ENCODE measurements at places on chromosomes 7 and 10.
A peak's percentile ranks its signal among the peaks of the same experiment; 100 is the strongest.

GRCh38 chr7:143258831-143259230, 4.4 kb upstream of the GSTK1 start:
- peak; percentile 45 for DNase-seq

GRCh38 chr7:71659622-71660021, 527.7 kb downstream of the GALNT17 start:
- no peak for DNase-seq

- no peak for DNase-seq
Measured at GRCh38 chr7:22441157-22441556, 58.8 kb downstream of the STEAP1B start.

DNA sequence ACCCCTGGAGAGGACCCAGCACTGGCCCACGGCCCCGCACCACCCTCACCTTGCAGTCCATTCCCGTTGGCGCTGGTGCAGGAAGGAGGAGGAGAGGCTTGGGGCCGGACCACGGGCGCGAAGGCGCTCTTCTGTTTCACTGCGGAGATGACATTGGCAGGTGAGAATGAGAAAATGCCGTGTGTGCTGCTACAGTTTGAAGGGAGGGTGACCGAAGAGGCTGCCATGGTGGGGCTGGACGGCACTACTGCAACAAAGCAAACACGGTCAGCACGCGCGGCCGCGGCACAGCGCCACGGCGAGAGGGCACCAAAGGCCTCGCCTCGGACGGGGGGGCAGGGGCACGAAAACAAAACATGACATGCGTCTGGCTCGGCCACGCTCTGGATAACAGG, 123.9 kb downstream of the EBF3 start:
- no peak for DNase-seq

DNA sequence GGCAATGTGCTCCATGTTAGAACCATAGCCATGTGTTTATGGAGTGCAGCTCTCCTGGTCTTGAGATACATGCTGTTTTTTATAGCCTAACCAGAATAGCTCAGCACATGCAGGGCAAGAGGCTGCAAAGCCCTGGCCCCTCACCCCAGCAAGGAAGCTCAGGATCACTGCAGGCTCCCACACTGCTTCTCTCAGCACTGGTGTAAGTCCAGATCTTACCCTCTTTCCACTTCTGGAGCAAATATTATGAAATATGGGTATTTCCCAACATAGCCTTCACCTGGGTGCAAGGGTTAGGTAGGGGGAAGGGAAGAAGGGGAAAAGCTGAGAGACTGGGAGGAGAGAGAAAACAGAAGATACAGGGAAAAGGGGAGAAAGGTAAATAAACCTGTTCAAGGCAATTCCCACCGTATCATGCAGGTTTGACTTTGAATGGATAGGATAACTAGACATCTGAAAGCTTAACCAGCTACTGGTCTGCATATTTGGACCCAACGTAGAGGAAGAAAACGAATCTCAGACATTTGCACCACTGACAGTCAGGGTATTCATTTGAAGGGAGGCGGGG, 19.7 kb downstream of the SKIDA1 start:
- DNase-seq, result no peak

DNA sequence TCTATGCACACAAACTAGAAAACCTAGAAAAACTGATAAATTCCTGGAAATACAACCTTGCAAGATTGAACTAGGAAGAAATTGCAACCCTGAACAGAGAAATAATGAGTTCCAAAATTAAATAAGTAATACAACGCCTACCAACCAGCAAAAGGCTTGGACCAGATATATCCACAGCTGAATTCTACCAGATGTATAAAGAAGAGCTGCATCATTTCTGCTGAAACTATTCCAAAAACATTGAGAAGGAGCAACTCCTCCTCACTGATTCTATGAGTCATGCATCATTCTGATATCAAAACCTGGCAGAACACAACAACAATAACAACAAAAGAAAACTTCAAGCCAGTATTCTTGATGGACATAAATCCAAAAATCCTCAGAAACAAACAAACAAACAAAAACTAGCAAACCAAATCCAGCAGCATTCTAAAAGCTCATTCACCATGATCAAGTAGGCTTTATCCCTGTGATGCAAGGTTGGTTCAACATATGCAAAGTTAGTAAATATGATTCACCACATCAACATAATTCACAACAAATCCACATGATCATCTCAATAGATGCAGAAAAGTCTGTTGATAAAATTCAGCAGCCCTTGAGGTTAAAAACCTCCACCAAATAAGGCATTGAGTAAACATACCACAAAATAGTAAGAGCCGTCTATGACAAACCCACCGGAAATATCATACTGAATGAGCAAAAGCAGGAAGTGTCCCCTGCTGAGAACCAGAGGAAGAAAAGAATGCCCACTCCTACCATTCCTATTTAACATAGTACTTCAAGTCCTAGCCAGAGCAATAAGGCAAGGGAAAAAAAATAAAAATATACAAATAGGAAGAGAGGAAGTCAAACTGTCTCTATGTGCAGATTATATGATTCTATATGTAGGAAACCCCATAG, 98.2 kb downstream of the PCDH15 start:
- DNase-seq, result no peak

DNA sequence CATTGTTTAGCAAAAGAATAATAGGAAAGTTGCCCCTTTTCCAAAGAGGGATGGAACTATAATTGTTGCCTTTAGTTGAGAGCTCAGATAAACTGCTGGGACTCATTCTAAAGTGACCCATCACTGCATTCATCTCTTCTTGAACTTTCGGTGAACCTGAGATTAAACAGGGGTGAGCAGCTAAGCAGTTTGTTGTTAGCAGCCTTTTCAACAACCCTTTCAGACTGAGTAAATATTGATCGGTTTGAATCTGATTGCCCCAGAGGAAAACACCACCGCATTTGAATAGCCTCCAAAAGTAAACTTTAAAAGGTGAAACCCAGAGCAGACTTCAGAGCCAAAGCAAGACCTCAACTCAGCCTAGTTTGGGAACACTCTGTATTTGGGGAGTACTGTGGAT, 4.7 kb downstream of the HOXA1 start:
- no peak for DNase-seq

- DNase-seq, result no peak
Measured at GRCh38 chr10:31822150-31822549, 106.5 kb downstream of the ARHGAP12 start.

DNA sequence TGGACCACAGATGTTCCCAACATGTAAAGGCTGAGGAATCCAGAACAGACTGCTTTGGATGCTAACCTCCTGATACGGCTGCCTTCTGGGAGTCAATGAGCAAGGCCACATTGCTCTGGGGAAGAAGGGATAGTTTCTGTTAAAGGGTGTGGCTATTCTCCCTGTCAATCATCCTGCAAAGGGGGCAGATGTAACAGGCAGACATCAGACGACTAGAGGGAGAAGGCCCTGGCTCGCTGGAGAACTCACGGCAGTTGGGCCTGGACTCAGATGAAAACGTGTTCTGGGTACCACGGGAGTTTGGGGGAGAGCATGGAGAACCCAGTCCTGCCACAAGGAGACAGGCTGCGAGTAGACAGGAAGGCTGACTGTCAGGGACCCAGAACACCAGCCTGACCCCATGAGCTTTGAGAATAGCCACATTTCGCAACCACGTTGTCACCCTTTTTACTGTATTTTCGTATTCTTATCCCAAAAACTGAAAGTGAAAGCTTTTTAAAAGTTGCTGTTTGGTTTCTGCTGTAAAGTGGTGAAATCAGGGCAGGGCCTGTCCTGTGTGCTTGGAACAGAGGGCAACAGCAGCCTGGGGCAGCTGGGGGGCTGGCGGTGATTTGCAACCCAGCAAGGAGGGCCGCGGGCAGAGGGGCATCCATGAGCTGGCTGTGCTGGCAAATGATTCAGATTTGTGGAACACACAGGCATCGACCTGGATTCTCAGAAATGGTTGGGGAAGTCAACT, 95.3 kb downstream of the MYOF start:
- peak; percentile 26 for DNase-seq

DNA sequence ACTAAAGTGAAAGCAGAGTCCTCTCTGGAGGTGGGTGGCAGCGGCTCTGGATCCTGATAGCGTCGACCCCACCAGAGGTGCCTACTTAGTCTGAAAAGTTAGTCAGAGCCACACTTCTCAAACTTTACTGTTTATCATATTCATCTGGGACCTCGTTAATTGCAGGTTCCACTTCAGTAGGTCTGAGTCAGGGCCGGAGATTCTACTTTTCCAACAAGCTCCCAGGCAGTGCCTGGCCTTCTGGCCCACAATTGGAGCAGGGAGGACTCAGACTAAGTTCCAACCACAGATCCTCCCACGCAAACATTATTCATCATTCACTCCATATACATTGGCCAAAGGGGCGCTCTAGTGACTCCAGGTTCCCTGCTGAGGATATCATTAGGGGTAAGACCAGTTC, 78.1 kb downstream of the VSTM4 start:
- DNase-seq, result no peak

DNA sequence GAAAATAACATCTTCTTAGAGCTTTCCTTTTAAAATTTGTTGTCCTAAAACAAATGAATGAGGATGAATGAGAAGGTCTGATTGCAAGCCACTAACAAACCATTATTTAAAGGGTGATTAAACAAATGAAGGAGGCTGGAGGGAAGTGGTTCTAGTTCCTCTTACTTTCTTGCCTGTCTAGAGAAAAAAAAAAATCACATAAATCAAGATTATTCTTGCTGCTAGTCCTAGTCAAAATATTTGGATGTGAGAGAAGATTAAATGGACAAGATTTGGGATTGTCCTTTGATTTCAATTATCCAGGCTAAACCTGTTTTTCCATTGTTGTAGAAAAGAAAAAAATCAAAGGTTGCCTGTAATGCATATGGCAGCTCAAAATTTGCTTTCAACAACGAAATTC, 3.3 kb downstream of the SKAP2 start:
- DNase-seq, result no peak

DNA sequence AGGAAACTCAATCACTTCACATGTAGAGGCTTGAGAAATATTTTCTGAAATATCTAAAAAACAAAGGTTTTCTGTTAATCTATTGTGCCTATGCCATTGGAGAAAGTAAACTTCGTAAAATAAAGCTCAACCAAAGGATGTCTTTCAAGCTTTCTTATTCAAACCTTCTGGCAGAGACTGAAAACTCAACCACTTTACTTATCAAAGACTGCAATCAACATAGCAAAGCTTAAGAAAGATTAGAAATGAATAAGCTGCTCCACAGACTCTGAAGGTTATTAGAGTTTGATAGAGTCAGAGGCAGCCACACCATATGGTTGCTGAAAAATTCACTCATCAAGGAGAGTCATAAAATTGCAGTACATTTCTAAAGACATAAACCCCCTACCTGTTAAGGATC, 245.8 kb upstream of the MEOX2 start:
- no peak for DNase-seq

All from activated CD8-positive, alpha-beta T cell treated with anti-CD3 and anti-CD28 coated beads for 36 hours (primary cell).